ENCODE measurements at places on chromosomes 6 and 20.
A peak's percentile ranks its signal among the peaks of the same experiment; 100 is the strongest.

GRCh38 chr20:31675828-31676608, 38.3 kb downstream of the COX4I2 start:
- peak; percentile 70 for DNase-seq

DNA sequence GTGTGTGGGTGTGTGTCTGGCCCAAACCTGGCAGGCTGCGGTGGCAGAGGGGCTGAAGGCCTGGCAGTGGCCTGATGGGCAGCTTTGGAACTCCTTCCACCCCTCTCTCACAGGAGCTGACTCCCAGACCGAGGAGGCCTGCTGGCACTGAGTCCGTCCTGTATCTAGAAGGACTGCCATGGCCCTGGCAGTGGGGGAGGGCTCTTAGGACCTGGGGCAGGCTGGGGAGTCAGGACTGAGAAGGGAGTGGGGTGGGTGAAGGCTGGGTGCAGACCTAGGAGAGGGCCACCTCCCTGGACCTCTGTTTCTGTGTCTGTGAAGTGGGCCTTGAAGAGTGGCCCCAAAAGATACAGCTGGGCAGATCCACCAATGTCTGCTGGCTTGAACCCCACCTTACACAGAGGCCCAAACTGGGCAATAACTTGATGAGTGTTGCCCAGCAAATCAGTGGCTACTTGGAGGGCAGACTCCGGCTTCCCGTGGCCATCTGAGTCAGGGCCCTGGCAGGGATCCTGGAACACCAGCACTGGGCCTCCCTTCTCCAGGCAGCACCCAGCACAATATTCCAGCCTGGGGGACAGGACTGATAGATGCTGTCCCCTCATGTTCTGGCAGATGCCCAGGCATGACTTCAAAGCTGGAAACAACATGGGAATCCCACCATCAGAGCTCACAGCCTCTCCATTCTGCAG, 46.7 kb upstream of the BLCAP start:
- no peak for DNase-seq

DNA sequence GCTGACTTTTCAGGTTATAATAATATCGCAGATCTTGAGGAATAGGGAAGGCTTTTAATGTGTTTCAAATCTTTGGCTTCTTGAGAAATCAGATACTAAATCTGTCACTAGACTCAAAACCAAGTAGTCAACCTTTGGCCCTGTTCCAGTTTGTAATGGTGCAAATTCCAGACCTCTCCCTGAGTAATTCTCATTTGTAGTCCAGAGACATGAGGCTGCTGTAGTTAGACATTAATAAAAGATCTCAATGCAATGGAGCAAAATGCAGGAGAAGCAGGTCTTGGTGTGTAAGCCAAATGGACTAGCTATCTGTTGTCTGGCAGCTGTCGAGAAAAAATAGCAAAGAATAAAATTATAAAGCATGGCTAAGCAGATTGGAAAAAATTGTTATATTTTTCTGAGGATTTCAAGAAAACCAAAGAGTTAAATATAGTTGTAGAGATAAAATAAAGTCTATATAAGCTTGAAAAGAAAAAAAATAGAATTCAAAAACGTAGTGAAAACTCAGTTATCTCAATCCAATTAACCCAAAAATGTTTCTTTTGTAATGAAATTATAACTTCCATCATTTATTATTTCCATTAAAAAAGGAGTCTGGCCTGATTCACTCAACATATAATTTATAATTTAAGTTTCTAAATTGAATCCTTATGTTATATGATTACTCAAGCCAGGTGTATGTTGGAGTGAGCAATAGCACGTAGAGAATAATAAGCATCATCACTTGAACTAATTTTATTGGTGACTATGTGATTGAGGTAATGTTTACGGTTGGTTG, 161.5 kb upstream of the ADGRB3 start:
- DNase-seq, result no peak

- DNase-seq, result peak; percentile 35
Observed at GRCh38 chr6:14910692-14911547, 334.9 kb upstream of the JARID2 start.

- no peak for DNase-seq
Observed at GRCh38 chr20:2217857-2218539, 77.8 kb upstream of the TGM3 start.

DNA sequence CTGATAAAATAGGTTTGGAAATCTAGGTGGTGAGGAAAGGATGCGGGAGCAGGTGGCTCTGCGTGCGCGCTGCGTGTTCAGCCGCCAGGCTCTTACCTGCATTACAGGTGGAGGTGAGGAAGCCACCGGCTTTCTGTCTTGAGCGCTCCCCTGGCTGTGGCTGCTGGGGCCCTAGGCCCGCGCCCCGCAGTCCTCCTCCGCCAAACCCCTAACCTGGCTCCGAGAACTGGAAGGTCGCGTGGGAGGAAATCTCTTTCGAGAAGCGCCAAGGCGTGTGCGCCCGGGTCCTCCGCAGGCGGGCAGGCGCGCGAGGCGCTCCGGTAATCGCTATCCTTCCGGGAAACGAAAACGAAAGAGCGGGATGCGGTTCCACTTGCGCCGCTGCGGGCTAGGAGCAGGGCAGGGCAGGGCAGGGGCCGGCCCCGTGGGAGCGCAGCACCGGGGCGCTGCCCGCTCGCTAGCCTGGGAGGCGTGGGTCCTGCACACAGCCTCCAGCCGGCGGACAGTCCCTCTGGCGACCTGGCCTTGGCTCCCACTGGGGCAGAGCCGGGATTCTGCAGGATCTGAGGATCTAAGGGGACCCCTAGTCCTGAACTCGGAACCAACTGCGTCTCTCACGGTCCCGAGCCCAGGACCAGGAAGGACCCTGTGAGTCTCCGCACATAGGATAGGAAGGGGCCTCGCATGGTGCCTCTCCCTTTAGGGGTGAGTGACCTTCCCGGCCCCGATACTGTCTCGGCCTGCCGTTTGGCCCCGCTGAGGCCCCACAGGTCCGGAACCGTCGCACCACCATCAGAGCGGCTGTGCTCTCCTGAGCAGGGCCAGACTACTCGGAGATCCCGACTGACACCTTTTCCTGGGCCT, at the start of gene ETV7:
TSS of gene ETV7 (minus strand) at position 230 of the 864 bp plus-strand sequence. CDS start at position 102, 128 bp downstream.
- peak; percentile 62 for DNase-seq

- DNase-seq, result no peak
Observed at GRCh38 chr20:1500496-1500895, 9.3 kb upstream of the SIRPB2 start.

DNA sequence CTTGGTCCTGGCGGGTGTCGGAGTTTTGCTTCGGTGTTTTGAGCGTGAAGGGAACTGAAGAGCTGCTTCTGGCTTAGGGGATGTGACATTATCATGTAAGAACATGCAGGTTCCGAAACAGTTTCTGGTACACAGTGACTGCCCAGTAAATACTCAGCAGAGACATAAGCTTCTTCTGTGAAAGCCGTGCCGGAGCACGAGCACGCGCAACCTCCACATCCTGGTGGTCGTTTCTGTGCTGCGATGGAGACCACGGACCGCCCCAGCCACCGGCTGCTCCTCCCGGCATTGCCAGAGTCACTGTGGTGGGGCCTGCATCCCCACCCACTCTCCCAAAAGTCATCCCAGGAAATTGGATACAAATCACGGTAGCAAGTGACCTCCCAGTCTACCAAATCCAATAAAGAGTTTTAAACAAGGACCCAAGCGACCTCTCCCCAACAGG, 18.7 kb downstream of the KIF25 start:
- DNase-seq, result no peak

DNA sequence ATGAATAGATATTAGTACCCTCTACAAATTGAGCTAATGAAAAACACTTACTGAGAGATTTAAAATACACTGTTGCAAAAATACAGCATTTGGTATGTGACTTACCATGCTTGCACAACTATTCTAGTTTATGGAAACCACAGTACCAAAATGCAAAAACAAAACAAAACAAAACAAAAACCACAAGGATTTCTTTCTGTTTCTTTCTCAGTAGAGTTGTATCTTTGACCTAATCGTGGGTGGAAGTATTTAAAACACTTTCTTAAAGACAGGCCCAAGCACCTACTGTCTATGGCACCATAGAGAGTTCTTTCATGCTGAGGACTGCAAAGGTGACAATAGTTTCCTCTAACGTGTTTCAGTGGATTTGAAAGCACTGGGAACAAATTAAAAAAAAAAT, 95.3 kb upstream of the C6orf118 start:
- no peak for DNase-seq

DNA sequence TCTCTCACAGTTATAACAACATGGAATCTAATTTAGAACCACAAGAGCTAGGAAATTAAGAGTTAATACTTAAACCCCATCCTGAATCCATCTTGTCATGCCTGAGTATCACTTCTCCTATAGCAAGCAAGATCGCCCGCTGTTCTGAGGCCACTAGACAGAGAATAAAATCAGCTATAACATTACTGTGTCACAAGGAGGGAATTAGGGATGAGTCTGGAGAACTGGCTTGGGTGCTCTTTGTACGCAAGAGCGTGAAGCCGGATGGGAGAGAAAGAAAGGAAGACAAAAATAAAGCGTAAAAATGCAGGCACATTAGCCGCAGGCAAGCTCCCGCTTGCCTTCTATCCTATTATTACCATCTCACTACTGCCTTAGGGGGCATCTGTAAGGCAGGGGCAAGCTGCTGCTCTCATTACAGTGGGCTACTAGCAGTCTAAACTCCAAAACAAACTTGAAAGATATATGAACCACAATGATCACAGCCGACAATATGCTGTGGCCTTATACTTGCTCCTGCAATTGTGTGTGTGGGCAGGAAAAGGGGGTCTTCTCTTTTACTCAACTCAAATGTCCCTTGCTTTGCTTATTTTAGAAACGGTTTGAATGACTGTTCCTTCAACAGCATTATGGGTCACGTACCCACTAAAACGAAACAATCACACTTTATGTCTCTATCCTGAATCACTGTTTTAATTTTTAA, 81.9 kb downstream of the GJA10 start:
- DNase-seq, result no peak

DNA sequence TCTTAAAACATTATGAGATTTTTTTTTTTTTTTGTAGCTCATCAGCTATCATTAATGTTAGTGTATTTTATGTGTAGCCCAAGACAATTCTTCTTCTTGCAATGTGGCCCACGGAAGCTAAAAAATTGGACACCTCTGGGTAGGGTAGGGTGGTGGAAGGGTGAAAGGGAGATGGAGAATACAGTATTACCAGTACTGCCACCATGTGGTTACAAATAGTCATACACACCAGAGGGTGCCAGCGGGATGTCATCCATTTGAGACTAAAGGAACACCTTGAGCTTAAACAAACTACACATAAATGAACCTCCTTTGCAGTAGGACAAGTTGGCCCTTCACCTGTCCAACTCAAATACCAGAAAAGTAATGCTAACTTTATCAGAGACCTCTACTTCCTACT, 601.9 kb downstream of the HTR1B start:
- no peak for DNase-seq

GRCh38 chr6:124487623-124488431, 474.4 kb upstream of the RNF217 start:
- no peak for DNase-seq

DNA sequence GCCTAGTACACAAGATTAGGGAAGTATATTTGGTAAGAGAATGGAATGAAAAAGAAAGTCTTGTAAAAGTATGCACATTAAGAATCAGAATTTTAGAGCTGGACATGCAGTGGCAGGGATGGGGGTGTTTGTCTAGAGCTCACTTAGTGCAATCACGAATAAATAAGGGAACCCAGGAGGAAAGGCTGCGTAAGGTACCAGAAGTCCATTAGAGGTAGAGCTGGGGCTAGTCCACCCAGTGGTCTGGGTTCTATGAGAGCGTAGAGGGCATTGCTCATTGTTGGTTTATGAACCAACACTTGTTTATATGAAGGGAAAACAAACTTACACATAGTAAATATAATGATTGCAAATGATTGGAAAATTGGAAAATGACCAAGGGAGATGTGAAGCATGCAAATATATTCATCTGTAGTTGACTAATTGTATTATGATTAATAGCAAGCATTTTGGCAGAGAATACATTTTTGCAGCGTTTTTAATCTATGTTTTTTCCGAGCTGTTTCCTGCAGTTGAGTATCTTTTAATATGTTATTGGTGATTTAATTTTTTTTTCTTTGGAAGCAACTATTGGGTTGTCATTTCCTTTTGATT, 3.2 kb downstream of the CDC40 start:
- DNase-seq, result no peak

- DNase-seq, result no peak
Observed at GRCh38 chr6:16723826-16724225, 37.4 kb downstream of the ATXN1 start.

- no peak for DNase-seq
Observed at GRCh38 chr20:14830466-14830865, 493.1 kb upstream of the FLRT3 start.

- no peak for DNase-seq
Observed at GRCh38 chr20:14992153-14992552, 654.7 kb upstream of the FLRT3 start.

DNA sequence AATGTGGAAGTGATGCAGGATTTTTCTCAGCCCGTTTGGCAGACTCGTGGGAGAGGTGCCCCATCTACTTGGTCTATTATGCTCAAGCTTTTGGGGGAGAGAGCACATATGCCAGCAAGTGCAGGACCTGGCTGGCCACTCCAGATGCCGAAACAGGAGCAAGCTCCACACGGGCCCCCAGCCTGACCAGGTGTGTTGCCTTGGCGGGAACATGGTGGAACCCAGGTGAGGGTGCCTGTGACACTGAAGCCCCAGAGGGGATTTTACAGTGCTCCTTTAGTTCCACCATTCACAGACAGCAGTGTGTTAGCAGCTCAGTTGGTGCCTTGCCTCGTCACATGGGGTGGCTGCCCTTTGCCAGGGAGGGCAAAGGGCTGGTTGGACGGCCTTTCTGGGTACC, 798.9 kb downstream of the EYS start:
- DNase-seq, result no peak

- DNase-seq, result no peak
Observed at GRCh38 chr20:35791821-35792220, 20.0 kb downstream of the PHF20 start.

- no peak for DNase-seq
Observed at GRCh38 chr20:35650632-35651031, 14.1 kb downstream of the CPNE1 start.

DNA sequence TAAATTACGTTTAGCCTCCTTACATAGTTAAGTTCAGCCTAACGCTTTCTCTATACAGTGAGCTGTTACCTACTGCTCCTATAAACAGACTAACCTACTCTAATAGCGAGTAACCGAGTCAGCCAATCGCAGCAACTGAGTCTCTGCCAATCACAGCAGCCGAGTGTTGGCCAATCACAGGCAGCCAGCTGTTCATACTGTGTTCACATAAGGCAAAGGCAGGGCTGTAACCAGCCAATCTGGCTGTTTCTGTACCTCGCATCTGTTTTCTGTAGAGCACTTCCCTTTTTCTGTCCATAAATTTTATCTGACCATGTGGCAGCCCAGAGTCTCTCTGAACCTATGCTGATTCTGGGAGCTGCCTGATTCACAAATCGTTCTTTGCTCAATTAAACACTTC, 263.9 kb upstream of the JARID2 start:
- no peak for DNase-seq

DNA sequence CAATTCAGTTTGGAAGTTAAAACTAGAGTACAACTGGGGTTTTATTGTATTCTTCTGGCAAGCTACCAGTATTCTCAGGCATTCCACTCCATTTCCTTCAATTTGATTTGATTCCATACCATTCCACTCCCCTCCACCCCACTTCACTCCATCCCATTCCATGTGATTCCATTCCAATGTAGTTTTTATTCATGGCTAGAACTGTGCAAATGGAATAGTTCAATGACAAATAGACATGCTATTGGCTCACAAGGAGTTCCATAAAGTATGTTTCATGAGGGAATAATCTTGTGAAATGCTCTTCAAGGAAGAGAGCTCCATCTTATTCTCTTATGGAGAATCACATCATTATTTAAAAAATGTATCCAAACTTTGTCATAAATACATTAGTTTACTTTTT, 285.0 kb upstream of the BMP2 start:
- DNase-seq, result no peak
